Ovary (tissue), 10 donors: ENCODE measurements at places on chromosomes 16 and 17. TPM values are rescaled to one million over a fixed set of nuclear protein-coding genes. Genes with fewer than 3 reads are reported as not detected.
A peak's percentile ranks its signal among the peaks of the same experiment; 100 is the strongest.

RCVRN gene
- not detected for total RNA-seq

- DNase-seq, result no peak
Observed at GRCh38 chr17:78596871-78597764, 19.9 kb upstream of the DNAH17 start.

DNA sequence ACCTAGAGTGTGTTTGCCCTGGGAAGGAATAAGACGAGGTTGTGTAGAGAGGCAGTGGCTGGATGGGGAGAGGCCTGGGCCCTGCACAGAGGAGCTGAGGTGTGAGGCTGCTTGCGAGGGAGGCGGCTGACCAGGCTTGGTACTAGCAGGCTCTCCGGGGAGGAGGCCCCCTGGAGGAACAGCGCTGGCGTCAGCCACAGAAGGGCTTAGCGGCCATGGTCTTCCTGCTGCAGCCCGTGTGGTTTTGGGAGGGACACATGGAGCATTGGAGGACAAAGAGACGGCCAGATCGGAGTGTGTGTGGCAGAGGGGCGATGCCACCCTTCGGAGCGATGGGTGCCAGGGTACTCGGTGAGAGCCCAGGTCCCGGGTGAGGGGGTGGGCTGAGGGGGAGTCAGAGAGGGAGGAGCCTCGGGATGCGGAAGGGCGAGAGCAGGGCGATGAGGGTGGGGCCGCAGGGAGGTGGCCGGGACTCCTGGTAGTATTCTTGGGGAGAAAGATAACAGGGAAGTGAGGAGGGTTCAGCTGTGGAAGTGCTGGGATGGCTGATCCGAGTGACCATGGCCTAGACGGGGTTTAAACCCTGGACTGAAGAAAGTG lies 8.3 kb downstream of the BANP start:
- no peak for DNase-seq

- no peak for DNase-seq
Observed at GRCh38 chr17:79011451-79012147, 2.0 kb upstream of the CANT1 start.

DNA sequence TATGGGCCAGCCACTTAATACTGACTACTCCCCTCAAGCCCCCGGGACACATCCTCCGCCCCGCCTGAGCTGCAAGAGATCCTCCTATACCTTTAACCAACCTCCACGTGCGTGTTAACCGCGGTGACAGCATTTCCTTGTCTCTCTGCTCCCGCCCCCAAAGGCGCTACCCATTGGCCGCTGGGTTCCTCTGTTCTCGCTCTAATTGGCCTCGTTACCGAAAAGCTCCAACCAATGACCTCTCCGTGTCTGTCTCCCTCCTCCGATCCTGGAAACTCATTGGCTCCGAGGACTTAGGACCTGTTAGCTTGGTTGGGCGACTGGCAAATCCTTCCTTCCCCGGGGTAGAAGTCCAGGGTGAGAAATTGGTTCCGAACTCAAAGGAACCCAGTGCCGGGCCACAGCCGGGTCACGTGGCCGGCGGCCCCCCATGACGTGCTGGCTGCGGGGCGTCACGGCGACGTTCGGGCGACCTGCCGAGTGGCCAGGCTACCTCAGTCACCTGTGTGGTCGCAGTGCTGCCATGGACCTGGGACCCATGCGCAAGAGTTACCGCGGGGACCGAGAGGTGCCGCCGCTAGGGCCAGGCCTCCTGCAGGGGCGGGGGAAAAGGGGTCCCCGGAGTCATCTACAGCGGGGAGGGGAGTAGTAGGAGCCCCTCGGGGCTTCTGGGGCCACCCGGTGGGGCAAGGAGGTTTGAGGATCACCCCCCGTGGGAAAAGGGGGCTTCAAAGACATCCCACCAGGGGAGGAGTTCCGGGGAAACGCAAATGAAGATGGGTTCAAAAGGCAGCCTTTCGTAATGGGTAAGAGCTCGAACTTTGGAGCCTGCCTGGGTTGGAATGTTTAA lies at the start of gene PNPO:
Gene PNPO, plus strand, starts transcription at position 326 of the 850 bp plus-strand sequence. Its CDS starts 105 bp downstream, at position 431.
- peak; percentile 86 for DNase-seq

- no peak for DNase-seq
Observed at GRCh38 chr17:75875182-75875939, 3.0 kb downstream of the TRIM47 start.

DNA sequence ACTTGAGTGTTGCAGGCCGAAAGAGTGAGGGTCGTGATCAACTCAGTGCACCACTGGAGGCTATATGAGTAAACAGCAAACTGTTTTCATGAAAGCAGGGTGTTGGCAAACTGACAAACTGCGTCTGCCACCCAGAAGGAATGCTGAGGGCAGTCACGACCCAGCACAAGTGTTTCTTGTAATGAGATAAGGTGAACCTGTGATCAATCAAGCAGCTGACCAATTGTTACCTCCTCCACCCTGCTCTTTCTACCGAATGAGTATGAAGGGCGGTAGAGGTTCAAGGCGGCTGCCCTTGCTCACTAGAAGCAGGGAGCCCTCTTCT lies 5.5 kb upstream of the SRL start:
- no peak for DNase-seq

DNA sequence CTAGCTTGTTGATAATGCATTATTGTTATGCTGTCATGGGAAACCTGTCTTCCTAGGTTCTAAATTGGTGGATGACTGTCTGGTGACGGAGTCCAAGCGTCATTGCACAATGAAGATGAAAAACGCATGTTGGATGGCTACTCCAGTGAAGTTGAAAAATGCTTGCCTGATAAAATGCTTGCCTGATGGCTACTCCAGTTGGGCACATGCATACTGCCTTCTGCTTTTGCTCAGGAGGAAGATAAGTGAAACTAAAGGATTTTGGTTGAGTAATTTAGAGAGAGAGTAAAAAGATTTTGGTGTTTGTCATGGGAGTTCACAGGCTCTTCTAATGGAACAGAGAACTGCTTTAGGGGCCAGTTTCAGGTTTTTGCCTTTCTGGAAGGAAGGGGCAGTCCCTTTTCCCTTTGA lies 118.6 kb downstream of the PRKCA start:
- DNase-seq, result no peak

DNA sequence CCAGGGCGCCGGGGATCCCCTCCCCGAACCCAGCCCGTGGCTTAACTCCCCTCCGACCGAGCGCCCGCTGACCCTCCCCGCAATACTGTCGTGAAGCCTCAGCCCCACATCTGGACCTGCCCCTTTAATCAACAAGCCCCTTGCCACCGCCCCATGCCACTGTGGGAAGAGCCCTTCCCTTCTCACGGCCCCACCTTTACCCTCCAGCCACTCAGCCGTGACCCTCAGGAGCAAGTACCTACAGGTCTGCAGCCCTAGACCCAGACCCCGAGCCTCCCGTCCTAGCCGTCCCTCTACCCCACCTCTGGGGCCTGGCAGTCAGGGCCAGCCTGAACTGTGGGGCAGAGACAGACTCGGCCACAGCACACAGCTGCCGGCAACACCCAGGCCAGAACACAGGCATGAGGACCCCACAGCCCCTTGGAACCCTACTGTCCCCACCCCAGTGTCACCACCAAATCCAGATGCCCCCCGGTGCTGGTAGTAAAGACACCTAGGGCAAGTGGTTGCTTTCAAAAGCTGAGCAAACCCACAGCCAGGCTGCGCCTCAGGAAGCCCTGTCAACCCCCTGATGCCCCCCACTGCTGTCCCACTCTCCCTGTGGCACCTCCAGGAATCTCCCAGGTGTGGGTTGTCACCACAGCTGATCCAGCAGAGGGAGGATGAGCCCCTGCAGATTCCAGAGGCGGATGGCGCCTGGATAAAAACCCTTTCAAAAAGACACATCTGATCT lies 1.4 kb downstream of the NXPH3 start:
- no peak for DNase-seq

IL34 gene
- 0.91 TPM for total RNA-seq

C16orf92 gene
- total RNA-seq, result not detected

GRCh38 chr17:72064606-72065193 lies 56.1 kb upstream of the SOX9 start:
- no peak for DNase-seq

- peak; percentile 80 for DNase-seq
Observed at GRCh38 chr16:50309527-50310307, 43.4 kb downstream of the ADCY7 start.

FOXJ1 gene
- total RNA-seq, result 168 TPM

DNA sequence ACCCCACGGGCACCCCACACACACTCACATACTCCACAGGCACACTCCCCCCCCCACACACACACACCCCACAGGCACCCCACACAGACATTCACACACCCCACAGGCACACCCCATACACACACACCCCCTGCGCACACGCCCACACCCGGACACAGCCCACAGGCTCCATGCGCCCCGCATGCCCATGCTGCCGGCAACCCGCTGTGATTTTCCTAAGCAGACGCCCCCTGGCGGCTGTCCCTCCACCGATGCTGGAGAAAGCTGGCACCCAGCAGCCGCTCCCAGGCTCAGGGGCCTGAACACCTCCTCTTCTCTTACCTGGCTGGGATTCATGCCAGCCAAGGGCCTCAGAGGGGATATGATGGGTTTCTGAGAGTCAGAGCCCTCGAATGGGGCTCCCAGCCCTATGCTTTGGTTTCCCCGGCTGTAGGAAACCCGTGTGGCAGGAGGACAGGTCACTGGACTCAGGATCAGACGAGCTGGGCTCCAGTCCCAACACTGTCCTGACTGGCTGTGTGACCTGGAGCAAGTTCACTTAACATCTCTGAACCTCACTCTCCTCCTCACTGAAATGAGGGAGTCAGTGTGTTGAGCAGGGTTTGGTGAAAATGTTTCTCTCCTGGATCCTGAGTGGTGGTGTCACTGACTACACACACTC lies 19.6 kb upstream of the TNFRSF13B start:
- DNase-seq, result peak; percentile 58

EDC4 gene
- 35.4 TPM for total RNA-seq
